DMS79 treated with DMSO at 0.1 percent for 48 hours (cell line): ENCODE measurements at places on chromosomes 7 and 10.

DNA sequence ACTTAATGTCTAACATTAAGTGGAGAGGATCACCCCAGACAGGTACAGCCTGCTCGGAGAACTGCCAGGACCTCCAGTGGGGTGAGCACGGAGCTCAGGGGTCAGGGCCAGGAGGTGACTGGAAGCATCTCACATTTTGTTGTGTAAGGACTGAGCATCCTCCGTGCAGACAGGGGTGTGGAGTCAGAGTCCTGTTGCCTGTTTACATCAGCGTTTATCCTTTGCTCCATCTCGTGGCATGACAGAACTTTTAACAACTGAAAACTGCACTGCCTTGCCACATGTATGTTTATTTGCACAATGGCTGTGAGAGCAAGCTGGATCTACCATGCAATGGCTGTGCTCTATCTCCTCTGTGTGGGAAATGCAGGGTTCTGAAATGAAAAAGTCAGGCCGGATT is 175.4 kb upstream of the AKR1E2 start:
- no peak for DNase-seq

GRCh38 chr10:45374350-45375052 is 485 bp downstream of the ALOX5 start:
- DNase-seq, result peak; percentile 2

GRCh38 chr10:1010703-1011102 is 15.0 kb downstream of the IDI2 start:
- DNase-seq, result no peak

GRCh38 chr7:28539289-28539981 is 127.1 kb downstream of the CREB5 start:
- DNase-seq, result no peak

DNA sequence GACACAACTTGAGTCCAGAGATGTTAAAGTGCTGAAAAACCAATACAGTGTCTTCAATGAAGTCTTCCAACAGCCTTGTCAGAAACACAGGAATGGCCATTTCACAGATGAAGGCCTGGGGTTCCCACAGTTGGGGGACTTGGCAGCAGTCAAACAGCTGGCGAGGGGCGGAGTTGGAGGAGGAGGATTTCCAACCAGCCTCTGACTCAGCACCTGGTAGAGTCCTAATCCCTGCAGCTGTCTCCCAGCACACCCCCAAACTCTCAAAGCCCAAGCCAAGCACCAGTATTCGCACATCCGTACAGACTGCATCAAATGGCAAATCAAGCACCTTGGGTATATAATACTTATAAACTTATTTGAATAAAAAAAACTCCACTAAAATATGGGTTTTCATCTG is 28.0 kb downstream of the CTBP2 start:
- no peak for DNase-seq

DNA sequence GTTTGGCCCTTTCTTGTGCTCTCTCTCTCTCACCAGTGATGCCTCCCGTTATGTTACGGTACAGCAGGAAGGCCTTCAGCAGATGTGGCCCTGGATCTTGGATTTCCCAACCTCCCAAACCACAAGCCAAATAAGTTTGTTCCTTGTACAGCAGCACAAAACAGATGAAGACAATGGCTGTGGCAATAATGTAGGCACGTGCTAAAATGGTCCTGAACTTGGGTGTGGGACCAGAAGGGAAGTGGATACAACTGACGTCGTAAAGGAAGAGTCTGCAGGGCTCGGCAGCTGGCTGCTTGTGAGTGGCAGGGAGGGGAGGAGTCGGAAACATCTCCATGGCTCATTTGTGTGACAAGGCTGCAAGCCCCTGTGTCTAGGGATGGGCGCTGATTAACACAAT is 26.8 kb downstream of the PROSER2 start:
- DNase-seq, result no peak

- no peak for DNase-seq
Observed at GRCh38 chr10:71771821-71772617, 1.3 kb downstream of the VSIR start.

DNA sequence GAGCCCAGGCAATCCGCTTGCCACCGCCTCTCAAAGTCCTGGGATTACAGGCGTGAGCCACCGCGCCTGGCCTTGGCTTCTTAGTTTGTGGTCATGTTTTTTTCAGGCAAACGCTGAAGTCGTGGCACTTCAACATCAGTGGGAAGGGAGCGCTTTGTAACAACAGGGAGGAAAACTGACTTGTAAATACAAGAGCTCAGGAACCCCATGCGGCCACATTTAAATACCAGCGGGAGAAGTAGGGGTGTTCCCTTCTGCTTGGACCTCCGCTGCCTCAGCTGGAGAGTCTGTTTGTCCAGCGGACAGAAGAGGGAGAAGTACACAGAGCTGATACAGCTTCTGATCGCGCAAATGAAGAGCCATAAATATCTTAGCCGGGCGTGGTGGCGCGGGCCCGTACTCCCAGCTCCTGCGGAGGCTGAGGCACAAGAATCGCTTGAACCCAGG is 108.7 kb upstream of the KMT2C start:
- no peak for DNase-seq

- no peak for DNase-seq
Observed at GRCh38 chr7:150481186-150481920, 30.9 kb downstream of the GIMAP8 start.
